ENCODE measurements at places on chromosomes 7 and 10.

GRCh38 chr10:3542185-3542611 is 242.8 kb downstream of the KLF6 start:
- no peak for DNase-seq

GRCh38 chr7:145252031-145252430 is 416.2 kb upstream of the TPK1 start:
- no peak for DNase-seq

DNA sequence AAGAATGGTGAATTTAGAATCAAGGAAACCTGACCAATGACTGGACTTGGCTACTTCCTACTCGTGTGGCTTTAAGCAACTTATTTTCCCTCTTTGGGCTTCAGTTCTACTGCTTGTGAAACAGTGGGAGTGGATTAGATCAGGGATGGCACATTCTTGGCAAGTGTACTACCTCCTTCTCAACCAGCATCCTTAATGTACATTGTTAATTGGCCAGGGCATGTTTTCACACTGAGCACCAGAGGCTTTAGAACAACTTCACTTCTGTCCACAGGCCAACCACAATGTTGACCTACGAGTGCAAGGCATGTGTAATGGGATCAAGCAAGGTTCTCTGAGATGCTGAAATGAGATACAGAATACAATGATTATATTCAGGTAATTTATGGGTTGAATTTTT is 315.3 kb downstream of the ADRA2A start:
- no peak for DNase-seq

GRCh38 chr10:86752311-86752710 is 4.1 kb upstream of the BMPR1A start:
- peak; percentile 84 for DNase-seq

GRCh38 chr7:114663502-114663901 is 248.9 kb downstream of the FOXP2 start:
- DNase-seq = peak; percentile 34

GRCh38 chr7:141200191-141201108 is 126.6 kb downstream of the TMEM178B start:
- no peak for DNase-seq

- DNase-seq = no peak
Measured at GRCh38 chr7:130351791-130352090, 7.1 kb downstream of the CPA5 start.

DNA sequence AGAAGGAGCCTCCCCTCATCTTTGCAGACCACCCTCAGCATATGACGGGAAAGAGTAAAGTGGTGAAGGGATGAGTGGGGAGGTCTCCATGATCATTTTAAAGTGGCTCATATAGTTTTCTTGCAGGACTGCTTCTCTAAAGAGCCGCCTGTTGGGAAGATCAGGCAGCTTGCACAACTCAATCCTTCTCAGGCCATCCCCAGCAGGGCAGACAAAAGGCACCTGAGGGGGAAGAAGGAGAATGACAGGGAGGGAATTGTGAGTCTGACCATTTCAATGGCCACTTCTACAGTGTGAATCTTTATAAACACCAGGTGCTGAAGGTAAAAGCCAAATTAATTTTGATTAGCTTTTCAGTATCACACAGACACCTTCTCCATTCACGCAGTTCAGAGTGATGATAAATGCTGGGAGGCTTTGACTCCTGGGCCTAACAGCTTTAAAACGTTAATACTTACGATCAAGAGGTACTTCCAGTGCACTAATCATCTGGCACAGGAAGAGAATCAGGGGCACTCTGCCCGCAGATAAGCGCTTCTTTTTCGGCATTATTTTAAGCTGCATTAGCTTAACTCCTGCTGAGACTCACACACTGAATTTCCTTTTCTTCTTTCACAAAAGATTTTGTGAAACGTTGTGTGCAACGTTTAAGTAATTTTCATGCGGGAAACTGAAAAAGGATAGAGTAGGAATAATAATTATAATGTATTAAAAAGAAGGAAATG is 109.5 kb upstream of the LAMB4 start:
- no peak for DNase-seq

DNA sequence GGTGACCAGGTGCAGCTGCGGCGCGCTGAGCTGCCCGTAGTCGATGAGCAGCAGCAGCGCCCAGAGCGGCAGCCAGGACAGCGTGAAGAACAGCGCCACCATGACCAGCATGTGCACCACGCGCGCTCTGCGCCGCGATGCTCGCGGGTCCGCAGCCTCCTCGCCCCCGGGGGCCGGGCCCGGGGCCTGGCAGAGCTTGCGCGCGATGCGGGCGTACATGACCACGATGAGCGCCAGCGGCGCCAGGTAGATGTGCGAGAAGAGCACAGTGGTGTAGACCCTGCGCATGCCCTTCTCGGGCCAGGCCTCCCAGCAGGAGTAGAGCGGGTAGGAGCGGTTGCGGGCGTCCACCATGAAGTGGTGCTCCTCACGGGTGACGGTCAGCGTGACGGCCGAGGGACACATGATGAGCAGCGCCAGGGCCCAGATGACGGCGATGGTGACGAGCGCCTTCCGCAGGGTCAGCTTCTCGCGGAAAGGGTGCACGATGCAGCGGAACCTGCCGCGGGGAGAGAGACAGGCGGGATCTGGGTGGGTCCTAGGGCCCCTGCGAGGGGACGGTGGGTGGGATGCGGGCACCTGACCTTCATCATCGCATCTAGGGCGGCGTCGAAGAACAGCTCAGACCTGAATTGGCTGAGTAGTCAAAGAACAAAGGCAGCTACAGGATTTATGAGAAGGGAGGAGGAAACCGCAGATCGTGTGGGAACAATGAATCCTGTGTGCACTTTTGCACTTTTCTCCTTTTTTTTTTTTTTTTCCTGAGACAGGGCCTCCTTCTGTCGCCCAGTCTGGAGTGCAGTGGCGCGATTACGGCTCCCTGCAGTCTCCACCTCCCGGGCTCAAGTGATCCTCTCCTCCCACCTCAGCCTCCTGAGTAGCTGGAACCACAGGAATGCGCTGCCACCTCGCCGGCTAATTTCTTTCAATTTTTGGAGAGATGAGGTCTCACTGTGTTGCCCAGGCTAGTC is 22.4 kb upstream of the PPA1 start:
- peak; percentile 60 for DNase-seq
